ENCODE measurements at places on chromosomes 6 and 20. TPM values are rescaled to one million over a fixed set of nuclear protein-coding genes. Genes with fewer than 3 reads are reported as not detected.
A peak's percentile ranks its signal among the peaks of the same experiment; 100 is the strongest.

GRCh38 chr6:142031035-142031434 lies 101.7 kb upstream of the GJE1 start:
- DNase-seq, result no peak
- H3K27ac ChIP-seq, result no peak overlapping the region
- no peaks in the 10 kb centered on the region for H3K36me3 ChIP-seq
- no peak overlapping the region for H3K4me3 ChIP-seq
- H3K27me3 ChIP-seq, result no peaks in the 10 kb centered on the region
- H3K4me1 ChIP-seq, result no peaks in the 10 kb centered on the region

SYNDIG1 gene
- not detected for total RNA-seq

- no peak overlapping the region for H3K27ac ChIP-seq
- H3K4me3 ChIP-seq, result no peak overlapping the region
- DNase-seq, result peak; percentile 45
- H3K36me3 ChIP-seq, result no peaks in the 10 kb centered on the region
- no peaks in the 10 kb centered on the region for H3K4me1 ChIP-seq
These were observed 170.7 kb downstream of the MYLK4 start for GRCh38 chr6:2579804-2580570.

GRCh38 chr20:3704087-3704486 lies 8.3 kb downstream of the SIGLEC1 start:
- H3K4me3 ChIP-seq, result no peak overlapping the region
- no peaks in the 10 kb centered on the region for H3K36me3 ChIP-seq
- peaks cover 8% of the 10 kb centered on the region for H3K27me3 ChIP-seq
- H3K27ac ChIP-seq, result no peak overlapping the region
- no peak for DNase-seq
- H3K4me1 ChIP-seq, result no peaks in the 10 kb centered on the region

DPM1 gene
- 68.3 TPM for total RNA-seq

DNA sequence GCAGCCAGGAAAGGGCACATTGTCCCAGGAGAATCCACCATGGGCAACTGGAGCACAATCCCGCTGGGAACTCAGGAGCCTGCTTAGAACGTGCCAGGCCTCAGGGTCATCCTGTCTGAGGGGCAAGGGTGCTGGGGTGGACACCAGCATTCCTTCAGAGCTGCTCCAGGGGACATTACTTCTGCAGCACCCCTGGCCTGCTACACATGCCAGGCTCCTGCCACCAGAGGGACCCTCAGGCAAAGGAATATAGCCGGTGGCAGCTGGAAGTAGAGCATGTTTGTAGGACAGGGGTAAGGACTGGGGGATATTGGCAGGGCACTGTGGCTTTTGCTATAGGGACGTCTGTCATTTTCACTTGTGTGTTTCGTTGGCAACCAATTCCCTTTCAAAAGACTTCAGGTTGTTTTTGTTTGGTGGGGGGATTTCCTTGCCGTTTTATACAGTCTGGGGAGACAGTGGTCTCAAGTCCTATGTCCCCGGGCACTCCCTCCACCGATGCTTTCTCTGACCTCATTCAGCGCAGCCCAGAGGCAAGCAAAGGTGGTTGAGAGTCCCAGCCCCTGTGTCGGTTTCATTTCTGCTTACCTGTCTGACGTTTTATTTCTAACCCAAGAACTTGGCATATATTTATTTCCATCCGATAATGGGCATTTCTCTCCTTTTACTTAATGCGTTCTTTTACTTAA lies 130.8 kb downstream of the JPH2 start:
- H3K36me3 ChIP-seq, result peaks cover 17% of the 10 kb centered on the region
- no peak overlapping the region for H3K27ac ChIP-seq
- peaks cover 8% of the 10 kb centered on the region for H3K4me1 ChIP-seq

GRCh38 chr6:41272591-41273240 lies 13.8 kb downstream of the TREM1 start:
- DNase-seq, result no peak
- no peak overlapping the region for H3K27ac ChIP-seq
- H3K27me3 ChIP-seq, result peaks cover 13% of the 10 kb centered on the region

GRCh38 chr6:43695215-43695966 lies 7.8 kb upstream of the MRPS18A start:
- no peaks in the 10 kb centered on the region for H3K36me3 ChIP-seq
- no peak overlapping the region for H3K4me3 ChIP-seq
- no peak for DNase-seq

- H3K36me3 ChIP-seq, result no peaks in the 10 kb centered on the region
- H3K4me3 ChIP-seq, result no peak overlapping the region
- no peaks in the 10 kb centered on the region for H3K4me1 ChIP-seq
- no peak for DNase-seq
- no peaks in the 10 kb centered on the region for H3K27me3 ChIP-seq
These were observed 473.0 kb downstream of the BCKDHB start for GRCh38 chr6:80579391-80580023.

DEF6 gene
- 103 TPM for total RNA-seq

DNA sequence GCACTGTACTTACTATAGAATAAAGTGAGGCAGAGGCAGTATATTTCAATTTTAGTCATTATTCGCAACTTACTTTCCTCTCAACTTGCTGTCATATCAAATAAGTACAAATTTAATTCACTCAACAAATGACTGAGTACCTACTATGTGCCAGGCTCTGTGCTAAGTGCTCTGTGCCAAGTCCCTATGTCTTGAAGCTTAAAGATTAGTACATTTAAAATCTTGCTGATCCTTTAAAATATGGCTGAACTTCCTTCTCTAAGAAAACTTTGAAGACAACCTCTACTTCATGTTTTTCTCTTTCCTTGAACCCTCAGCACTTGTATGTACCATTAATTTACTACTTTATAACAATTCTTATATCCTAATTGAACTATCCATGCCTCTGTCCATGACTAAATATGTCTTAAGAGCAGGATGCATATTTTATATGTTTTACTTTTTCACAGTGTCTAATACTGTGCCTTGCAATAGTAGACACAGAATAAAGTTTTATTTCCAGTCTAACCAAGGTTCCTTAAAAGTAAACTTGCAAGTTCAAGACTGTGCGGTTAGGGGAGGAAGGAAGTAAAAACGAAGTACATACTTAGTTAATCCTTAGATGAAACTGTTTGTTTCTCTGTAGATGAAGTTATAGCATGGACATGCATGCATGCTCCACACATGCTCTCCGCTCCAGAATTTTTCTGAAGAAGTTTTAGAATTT lies 10.0 kb upstream of the LATS1 start:
- H3K27me3 ChIP-seq, result no peaks in the 10 kb centered on the region
- DNase-seq, result no peak
- H3K4me3 ChIP-seq, result peak overlapping the region; percentile 56
- peaks cover 20% of the 10 kb centered on the region for H3K4me1 ChIP-seq

DNA sequence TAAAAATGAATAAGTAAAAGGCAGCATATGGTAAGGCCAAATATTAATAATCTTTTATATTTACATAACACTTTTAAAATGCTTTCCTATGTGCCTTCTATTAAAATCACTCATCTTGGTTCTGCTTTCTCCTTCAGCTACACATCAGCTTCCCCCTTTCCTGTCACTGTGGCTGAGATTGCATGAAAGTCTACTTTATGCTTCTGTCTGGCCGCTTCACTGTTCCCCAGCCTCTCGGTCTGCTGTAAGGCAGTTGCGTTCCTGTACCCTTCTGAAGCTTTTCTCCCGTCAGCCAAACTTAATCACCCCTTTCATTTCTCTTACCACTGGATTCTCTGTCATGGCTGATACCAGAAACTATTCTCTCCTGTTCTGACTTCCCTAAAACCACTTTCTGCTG lies 34.6 kb downstream of the SOX4 start:
- no peak overlapping the region for H3K4me3 ChIP-seq
- H3K4me1 ChIP-seq, result no peaks in the 10 kb centered on the region
- no peak for DNase-seq
- H3K36me3 ChIP-seq, result no peaks in the 10 kb centered on the region
- peaks cover 2% of the 10 kb centered on the region for H3K27me3 ChIP-seq

GRCh38 chr6:20021795-20022194 lies 184.6 kb downstream of the ID4 start:
- no peak for DNase-seq
- no peak overlapping the region for H3K4me3 ChIP-seq
- H3K36me3 ChIP-seq, result no peaks in the 10 kb centered on the region
- peaks cover 16% of the 10 kb centered on the region for H3K4me1 ChIP-seq
- H3K27ac ChIP-seq, result no peak overlapping the region

SAYSD1 gene
- total RNA-seq, result 13.7 TPM

DNA sequence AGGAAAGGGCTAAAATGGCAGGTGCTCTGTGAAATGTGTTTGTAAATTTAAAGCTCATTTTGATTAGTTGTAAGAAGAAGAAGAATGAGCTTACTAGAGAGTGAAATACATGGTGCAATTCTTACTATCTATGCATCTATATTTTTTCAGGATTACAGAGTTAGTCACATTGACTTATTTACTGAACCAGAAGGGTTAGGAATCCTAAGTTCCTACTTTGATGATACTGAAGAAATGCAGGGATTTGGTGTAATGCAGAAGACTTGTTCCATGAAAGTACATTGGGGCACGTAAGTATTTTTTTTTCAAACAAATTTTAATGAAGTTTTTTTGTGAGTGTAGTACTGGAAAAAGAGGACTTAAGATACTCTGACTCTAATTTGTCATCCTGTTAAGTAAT lies 99.3 kb downstream of the RTN4IP1 start:
- no peaks in the 10 kb centered on the region for H3K27me3 ChIP-seq
- no peak overlapping the region for H3K27ac ChIP-seq
- DNase-seq, result no peak
- no peak overlapping the region for H3K4me3 ChIP-seq
- H3K36me3 ChIP-seq, result peaks cover 63% of the 10 kb centered on the region

C6orf58 gene
- not detected for total RNA-seq

- H3K27ac ChIP-seq, result no peak overlapping the region
- peak overlapping the region; percentile 24 for H3K4me3 ChIP-seq
- H3K36me3 ChIP-seq, result peaks cover 5% of the 10 kb centered on the region
- no peak for DNase-seq
- H3K4me1 ChIP-seq, result peaks cover 26% of the 10 kb centered on the region
These were observed 3.4 kb upstream of the TUBB2B start for GRCh38 chr6:3230900-3231246.

DNA sequence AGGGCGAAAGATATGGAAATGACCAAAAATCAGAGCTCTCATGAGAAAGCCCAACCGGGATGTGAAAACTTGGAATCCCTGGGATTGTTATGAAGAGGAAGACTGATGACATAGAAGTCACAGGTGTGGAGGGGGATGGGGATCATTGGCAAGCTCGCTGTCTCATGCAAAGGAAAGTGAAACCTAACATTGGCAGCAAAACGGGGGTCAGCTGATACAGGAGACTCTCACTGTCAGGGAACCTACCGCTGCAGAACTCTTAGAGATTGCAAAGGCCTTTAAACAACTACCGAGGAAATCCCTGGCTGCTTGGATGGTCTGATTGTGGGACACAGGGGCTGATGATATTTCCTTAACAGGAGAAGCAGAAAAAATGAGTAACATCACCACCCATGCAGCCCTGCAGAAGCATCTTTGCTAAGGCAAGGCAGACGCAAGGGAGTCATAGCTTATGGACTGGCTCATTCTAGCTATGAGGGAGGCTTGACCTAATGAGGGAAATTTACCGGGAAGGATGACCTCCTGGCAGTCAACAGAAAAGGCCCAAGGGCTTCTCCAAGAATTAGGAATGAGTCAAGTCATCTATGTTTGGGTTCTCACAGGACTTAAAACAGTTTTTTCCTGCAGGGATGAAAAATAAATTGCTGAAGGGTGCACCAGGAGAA lies 7.0 kb downstream of the MUC21 start:
- H3K36me3 ChIP-seq, result no peaks in the 10 kb centered on the region
- peak overlapping the region; percentile 52 for H3K27ac ChIP-seq
- H3K4me3 ChIP-seq, result peak overlapping the region; percentile 72
- no peaks in the 10 kb centered on the region for H3K27me3 ChIP-seq
- peak; percentile 82 for DNase-seq
- H3K4me1 ChIP-seq, result peaks cover 13% of the 10 kb centered on the region

DNA sequence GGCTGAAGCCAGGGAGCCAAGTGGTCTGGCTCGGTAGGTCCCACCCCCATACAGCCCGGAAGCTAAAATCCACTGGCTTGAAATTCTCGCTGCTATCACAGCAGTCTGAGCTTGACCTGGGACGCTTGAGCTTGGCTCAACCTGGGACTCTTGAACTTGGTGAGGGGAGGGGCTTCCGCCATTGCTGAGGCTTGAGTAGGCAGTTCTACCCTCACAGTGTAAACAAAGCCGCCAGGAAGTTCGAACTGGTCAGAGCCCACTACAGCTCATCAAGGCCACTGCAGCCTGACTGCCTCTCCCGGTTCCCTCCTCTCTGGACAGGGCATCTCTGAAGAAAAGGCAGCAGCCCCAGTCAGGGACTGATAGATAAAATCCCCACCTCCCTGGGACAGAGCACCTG lies 1337.7 kb downstream of the HACE1 start:
- H3K27me3 ChIP-seq, result no peaks in the 10 kb centered on the region
- no peak overlapping the region for H3K27ac ChIP-seq
- DNase-seq, result no peak
- H3K36me3 ChIP-seq, result no peaks in the 10 kb centered on the region
- H3K4me1 ChIP-seq, result no peaks in the 10 kb centered on the region
- no peak overlapping the region for H3K4me3 ChIP-seq

DNA sequence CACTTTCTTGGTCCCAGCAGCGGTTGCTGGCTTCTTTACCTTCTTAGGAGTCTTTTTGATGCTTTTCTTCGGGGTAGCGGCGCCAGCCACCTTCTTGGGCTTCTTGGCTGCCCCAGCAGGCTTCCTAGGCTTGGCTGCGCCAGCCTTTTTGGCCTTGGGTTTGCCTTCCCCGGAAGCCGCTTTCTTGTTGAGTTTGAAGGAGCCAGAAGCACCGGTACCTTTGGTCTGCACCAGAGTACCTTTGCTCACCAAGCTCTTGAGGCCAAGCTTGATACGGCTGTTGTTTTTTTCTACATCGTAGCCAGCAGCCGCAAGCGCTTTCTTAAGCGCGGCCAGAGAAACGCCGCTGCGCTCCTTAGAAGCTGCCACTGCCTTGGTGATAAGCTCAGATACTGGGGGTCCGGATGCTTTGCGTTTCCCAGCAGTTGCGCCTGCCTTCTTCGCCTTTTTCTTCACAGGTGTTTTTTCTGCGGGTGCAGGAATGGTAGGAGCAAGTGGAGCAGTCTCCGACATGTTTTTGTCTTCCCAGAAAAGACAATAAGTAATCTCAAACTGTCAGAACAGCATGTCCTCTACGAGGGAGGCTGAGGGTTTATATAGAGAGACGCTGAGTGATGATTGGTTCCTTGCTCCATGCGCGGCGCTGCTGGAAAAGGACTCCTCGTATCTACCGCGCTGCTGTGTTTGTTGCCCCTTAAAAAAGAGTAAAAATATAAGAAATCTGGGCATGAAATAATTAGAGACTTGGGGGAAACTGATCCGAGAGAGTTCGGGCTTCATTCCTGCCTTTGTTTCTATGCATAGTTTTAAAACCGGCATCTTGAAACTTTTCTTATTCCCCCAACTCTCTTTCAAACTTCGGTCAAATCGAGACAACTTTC lies 130.3 kb upstream of the BTN3A2 start:
- H3K36me3 ChIP-seq, result peaks cover 5% of the 10 kb centered on the region
- no peaks in the 10 kb centered on the region for H3K27me3 ChIP-seq
- DNase-seq, result peak; percentile 95
- peak overlapping the region; percentile 82 for H3K4me3 ChIP-seq

ZSCAN12 gene
- 5.9 TPM for total RNA-seq
